ENCODE measurements at places on chromosomes 5 and 9.

DNA sequence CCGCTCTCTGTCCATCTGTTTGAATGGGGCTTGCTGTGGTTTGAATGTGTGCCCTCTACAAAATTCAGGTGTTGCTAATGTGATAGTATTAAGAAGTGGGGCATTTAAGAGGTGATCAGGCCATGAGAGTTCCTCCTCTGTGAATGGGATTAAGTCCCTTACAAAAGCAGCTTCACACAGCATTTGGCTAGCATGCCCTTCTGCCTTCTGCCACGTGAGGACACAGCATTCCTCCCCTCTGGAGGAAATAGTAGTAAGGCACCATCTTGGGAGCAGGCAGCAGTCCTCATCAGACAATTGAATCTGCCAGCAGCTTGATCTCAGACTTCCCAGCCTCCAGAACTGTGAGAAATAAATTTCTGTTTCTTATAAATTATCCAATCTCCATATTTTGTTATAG lies 540.2 kb downstream of the CSNK1G3 start:
- no peak for DNase-seq

DNA sequence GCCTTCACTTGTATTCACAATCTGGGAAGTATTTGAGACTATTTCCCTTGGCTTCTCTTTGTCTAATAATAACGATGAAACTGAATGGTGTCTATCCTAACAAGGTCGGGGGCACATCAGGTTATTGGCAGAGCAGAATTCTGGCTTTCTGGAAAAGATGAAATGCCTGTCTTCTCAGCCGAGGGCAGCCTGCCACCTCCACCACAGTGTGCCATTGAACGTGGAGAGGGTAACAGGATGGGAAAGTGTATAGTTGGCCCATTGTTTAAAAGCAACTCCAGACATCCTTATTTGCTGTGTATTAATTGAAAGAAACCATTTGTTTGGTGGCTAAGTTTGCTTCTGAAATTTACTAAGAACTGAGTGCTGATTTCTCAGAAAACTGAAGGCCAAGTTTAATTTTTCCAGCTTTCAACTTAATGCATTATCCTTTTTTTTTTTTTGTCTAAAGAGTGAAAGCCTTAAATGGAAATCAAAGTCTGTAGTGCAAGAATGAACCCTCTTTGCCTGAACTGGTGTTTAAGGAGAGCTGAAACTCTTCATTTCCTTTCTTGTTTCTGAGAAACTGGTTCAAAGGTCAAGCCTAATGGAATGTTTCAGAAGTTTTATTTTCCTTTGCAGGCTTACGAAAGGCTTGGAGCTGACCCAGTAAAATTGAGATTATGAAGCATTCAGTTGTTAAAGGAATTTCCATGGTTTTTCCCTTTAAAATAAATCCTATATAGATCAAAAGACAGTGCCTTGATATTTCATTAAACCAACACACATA lies 563.7 kb upstream of the DAP start:
- DNase-seq: no peak

DNA sequence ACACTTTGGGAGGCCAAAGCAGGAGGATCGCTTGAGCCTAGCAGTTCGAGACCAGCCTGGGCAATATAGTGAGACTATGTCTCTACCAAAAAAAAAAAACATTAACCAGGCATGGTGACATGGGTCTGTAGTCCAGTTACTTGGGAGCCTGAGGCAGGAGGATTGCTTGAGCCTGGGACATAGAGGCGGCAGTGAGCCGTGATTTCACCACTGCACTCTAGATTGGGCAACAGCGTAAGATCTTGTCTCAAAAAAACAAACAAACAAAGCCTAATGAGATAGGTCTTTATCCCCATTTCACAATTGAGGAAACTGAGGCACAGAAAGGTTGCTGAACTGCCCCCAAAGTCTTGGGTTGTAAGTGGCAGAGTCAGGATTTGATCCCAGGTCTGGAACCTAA lies 70.5 kb upstream of the RAD23B start:
- no peak for DNase-seq

DNA sequence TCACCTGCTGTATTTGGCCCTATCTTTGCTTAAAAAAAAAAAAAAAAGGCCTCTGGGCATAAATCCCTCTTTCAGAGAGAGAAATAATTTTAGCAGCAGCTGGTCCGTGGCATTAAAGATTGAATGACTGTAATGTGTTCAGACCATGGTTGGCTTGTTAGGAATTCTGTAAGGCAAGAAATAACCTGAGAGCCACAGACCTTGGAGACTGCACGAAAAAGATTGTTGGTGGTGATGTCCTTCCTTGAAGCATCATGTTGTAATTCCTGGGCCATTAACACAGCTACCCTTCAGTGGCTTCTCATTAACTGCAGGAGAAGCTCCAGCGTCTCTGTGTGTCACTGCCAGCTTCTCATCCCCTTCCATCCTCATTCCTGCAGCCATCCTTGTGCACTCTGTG lies 79.0 kb downstream of the SGCD start:
- DNase-seq: no peak

DNA sequence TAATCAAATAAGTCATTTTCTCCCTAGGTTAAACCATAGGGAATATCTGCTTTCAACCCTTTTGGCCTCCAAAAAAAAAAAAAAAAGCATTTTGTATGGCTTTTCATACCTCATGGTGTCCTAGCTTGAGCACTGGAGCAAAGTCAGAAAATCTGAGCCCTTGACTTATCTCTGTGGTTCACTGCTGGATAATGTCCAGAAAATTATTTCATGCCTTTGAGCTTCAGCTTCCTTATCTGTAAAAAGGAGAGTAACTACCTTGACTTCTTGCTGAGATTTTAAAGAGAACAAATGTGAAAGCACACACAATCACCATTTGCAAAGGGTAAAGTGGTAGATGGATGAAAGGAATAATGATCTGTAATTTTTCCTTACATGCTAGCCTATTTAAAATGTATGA lies 165.9 kb downstream of the ALDH1A1 start:
- DNase-seq: no peak
